ENCODE measurements at places on chromosomes 2 and 18.

DNA sequence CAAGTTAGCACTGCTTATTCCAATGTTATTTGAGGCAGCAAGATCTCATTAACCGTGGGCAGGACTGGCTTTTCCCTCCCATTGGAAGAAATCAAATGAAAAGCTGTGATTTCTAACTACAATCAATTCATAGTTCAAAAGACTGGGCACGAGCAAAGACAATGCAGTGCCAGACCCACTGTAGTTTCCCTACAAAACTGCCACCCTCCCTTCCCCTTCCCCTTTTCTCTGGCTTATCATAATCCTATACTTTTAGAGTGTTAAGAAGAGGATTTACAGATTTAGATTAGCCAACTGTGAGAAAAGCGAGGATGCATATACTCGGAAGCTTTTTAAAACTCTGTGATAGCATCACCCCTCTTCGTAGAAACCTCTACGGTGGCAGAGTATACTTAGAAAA lies 260.4 kb downstream of the STK39 start:
- no peak for DNase-seq

DNA sequence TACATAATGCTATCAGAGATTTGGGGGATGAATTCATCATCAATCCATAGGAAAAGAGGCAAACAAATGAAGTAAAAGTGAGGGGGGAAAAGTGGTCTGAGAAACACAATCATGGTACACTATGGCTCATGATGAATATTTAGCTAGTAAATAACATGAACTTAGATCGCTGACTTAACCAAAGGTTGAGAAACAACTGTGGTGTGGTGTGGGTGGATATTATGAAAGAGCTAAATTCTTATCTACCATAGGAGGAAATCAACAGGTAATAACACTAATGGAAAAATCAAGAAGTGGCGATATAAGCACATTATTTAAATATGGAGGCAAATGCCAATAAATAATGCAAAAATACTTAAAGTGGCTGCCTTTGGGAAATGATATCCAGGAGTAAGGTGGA lies 12.2 kb upstream of the TPRKB start:
- DNase-seq, result no peak

DNA sequence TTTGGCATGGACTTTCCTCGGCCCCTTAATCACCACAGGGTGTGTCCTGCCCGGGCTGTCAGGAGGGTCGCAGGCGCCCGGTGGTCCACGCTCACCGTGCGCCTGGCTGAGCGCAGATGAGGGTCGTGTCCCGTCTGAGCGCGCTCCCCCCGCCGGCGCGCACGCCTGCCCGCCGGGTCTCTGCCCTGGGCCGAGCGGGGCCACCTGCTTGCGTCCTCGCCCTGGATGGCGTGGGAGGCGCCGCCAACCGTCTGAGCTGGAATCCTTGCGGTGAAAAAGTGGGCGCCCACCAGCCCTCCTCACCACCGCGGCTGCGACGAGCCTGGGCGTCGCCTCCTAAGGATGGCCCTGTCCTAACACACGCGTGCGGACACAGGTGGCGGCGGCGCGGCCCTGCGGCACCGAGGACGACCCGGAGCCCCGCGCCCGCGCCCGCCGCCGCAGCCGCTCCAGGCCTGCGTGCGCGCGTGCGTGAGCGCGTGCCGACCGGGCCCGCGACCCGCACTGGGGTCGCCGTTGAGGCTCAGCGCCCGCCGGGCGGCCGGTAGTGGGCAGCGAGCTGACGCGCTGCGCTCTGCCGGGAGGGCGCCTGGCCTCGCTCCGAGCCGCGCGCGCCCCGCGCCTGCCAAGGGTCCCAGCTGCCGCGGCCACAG lies 126.6 kb downstream of the ARHGEF4 start:
- no peak for DNase-seq

DNA sequence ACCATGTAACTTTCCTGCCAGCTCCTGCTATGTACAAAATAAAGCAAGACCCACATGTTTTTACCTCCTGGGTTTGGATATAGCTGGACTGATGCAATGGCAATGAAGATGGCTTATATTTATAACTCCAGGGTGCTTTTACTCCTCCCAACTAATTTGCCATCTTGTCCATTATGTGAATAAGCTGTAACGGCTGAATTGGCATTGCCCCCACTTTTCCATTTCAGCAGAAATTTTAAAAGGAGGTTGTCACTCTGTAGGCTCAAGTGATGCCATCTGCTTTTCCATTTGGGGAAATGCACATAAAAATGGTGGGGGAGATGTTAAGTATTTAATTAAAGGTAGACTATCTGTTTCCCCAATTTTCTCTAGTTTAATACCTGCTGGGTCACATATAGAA lies 345.5 kb downstream of the ERBB4 start:
- DNase-seq, result no peak

DNA sequence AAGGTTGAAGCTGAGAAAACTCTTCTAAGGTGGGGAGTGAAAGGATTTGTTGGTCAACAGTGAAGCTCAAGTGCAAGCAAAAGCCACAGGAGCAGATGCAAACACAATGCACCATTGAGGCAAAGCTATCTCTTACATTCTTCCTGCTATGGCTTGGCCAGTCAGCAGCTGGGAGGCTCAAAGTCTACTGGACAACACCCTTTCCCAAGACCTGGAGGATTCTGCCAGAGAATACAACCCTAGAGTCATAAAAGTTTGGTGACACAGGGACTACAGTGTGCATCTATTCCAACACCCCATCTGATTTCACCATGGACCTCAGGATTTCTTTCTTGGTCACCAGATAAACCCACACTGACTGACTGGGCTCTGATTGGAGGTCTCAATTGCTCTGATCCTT lies 342.0 kb downstream of the HRH4 start:
- DNase-seq, result no peak

DNA sequence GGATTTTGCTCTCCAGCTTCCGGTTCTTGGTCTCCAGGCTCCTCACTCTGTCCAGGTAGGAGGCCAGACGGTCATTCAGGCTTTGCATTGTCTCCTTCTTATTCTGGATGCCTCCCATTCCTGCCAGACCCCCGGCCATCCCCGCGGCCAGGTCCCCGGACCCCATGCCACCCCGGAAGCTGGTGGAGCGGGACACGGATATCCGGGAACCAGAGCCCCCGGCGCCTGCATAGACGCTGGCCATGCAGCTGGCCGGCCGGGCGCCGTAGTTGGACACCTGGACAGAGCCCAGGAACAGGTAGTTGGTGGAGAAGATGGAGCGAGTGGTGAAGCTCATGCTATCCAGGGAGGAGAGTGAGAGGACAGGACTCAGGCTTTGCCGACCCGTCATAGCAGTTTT lies 23.5 kb upstream of the PPP1R1C start:
- DNase-seq, result no peak

GRCh38 chr18:10368456-10369453 lies 85.7 kb upstream of the APCDD1 start:
- no peak for DNase-seq

GRCh38 chr2:216536734-216537210 lies 38.1 kb downstream of the RPL37A start:
- DNase-seq, result peak; percentile 54

- DNase-seq, result no peak
Observed at GRCh38 chr2:115201386-115201785, 758.9 kb downstream of the DPP10 start.

DNA sequence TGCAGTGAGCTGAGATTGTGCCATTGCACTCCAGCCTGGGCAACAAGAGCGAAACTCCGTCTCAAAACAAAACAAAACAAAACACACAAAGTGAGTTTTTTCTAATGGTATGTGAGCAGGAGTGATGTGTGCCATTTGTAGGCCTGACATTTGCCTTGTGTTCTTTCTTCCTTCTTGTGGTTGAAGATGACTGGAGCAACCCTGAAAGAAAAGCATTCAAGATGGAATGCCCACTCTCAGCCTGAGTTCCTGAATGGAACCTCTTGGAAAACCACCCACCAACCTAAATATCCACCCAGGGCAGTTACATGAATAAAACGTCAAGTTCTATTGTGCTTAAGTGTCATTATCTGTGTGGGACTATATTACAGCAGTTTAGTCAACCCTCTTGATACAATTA lies 26.5 kb downstream of the PGAP1 start:
- DNase-seq, result no peak

GRCh38 chr18:41012194-41012593 lies 942.8 kb upstream of the PIK3C3 start:
- no peak for DNase-seq

DNA sequence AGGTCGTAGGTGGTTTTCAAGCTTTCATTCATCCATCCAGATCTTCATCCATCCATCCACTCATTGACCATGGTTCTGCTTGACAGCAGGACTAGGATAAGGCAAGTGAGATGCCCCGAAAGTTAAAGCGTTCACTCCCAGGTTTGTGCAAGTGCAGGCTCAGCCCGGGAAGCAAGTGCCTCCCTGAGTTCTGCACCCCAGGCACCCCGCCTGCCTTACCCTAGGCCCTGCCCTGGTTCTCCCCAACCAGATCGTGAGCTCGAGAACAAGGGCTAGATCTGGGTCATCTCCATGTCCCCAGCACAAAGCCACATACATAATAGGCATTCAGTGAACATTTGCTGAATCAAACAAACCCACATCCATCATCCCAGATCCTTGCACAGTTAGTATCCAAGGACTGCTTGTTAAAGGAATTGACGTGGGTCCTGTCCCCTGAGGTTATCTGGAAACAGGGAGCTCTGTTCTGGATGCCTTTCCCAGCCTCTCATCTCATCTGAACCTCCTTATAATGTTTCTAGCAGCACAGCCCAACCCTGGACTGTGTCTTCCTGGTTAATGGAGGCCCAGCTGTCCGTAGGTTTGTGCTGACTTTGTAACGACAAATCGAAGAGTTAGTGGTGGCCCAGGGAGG lies 116.1 kb upstream of the GPC1 start:
- no peak for DNase-seq

DNA sequence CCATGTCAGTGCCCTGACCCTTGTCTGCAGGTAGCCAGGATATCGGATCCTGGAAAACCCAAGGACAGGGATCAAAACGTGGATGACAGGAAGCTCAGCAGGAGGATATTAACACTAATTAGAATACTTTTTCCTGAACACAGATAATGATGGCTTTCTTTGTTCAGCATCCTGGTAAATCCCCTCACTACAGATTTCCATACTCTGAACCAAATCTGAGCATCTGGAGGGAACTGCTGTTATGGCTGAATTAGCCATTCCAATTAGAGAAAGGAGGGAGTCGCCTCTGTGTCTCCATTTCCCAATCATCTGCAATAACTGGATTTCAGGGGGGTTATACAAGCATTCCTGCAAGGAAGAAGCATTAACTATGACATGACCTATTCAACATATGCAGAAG lies 24.4 kb downstream of the CXCR4 start:
- DNase-seq, result no peak

- DNase-seq, result no peak
Observed at GRCh38 chr2:201971531-201972228, 62.0 kb upstream of the FZD7 start.

DNA sequence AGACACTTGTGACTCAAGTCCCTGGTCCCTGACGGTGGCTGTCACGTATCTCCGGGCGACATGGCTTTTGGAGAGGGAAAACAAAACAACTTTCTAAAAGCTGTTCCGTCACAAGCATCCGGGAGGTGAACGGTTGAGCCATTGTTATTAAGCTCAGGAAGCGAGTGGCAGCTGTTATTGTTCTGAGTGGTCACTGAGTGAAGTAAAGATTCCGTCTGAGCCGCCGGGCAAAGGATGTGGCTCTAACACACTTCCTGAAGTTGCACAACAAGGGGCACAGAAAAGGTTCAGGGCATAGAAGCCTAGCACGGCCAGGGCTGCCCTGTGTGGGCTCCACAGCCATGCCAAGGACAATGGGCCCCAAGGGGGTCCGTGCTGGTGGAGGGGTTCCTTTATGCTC lies 24.3 kb downstream of the INPP5D start:
- no peak for DNase-seq

DNA sequence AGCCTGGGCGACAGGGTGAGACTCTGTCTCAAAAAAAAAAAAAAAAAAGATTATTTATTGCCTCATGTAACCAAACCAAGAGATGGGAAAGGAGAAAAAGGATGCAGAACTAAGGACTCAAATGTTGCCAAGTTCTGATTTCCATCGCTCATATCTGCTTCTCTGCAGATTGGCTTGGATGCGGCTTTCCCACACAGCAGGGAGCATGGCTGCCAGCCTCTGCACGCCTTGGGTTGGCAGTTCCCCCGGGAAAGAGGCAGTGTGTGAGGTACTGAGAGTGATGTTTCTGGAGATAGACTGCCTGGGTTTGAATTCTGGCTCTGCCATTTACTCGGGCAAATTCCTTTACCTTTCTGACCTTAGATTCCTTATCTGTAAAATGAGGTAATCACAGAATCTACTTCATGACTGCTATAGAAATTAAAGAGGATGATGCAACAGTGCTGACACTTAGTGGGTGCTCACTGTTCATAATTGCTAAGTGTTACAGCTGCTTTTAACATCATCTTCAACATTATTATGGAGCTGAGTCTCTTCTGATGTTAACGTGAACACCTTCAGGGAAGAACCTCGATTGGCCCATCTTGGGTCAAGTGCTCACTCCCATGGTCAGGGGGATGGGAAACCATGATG lies 68.8 kb downstream of the ACAA2 start:
- DNase-seq, result no peak

DNA sequence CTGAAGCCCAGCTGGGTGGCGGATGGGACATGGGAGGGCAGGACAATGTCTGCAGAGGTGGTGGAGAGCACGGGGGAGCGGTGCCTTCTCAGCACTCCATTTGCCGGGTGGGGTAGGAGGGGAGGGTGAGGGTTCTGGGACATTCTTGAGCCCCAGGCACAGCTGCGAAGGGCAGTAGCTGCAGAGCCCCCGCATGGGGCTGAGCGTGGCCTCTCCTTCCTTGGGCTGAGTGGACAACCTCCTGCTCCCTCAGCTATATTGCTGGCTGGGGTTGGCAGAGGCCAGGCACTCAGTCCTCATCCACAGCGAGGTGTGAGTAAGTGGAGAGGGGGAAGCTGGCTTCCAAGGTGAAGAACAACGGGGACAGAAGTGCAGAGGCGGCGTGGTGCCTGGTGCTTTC lies 50.1 kb downstream of the RHOB start:
- no peak for DNase-seq

GRCh38 chr2:33197198-33197938 lies 250.6 kb downstream of the LTBP1 start:
- no peak for DNase-seq

DNA sequence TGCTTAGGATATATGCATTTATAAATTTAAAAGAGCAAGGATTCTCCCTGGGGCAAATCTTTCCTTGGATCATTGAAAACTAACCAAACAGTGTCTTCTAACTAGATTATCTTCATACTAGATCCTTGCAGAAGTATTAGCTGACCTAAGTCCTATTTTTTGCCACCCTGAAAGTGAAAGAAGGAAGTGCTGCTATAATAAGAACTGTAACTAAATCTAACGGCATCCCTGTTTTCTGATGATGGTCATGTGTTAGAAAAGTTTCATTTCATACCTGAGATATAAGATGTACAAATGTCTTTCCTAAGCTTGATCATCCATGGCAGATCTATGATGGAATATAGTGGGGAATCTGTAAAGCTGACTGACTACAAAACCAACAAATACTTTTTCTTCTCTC lies 102.7 kb downstream of the MAP2 start:
- peak; percentile 24 for DNase-seq

- DNase-seq, result no peak
Observed at GRCh38 chr2:197102231-197102630, 175.7 kb upstream of the PGAP1 start.

GRCh38 chr2:30266051-30266621 lies 34.8 kb downstream of the LBH start:
- peak; percentile 20 for DNase-seq

GRCh38 chr18:24212939-24213338 lies 74.1 kb downstream of the CABYR start:
- peak; percentile 77 for DNase-seq
